ENCODE measurements at places on chromosomes 4 and X. TPM values are rescaled to one million over a fixed set of nuclear protein-coding genes. Genes with fewer than 3 reads are reported as not detected.

The ADH7 gene
- not detected for total RNA-seq

The ATOH1 gene
- total RNA-seq: not detected

The FAM47A gene
- not detected for total RNA-seq

The RRAGB gene
- total RNA-seq: 30.3 TPM

The MOB1B gene
- total RNA-seq: 26.0 TPM

The CENPE gene
- 5.7 TPM for total RNA-seq

The SMIM43 gene
- total RNA-seq: not detected

The MRFAP1 gene
- 312 TPM for total RNA-seq

The GPRASP1 gene
- 3.5 TPM for total RNA-seq

The RBM47 gene
- 0.11 TPM for total RNA-seq

The NOX1 gene
- not detected for total RNA-seq

The TEX13B gene
- total RNA-seq: not detected

The PPEF2 gene
- not detected for total RNA-seq

The SPANXN3 gene
- total RNA-seq: not detected

The KLHL13 gene
- not detected for total RNA-seq

The PABPC1L2B gene
- not detected for total RNA-seq

The AR gene
- total RNA-seq: 10.2 TPM

The GAGE13 gene
- not detected for total RNA-seq

The SASH3 gene
- total RNA-seq: not detected

The BRS3 gene
- total RNA-seq: not detected

The FBXW7 gene
- total RNA-seq: 21.5 TPM

The NUDT10 gene
- 0.59 TPM for total RNA-seq

The SYP gene
- 1.5 TPM for total RNA-seq

The POU4F2 gene
- not detected for total RNA-seq

The SMIM10 gene
- total RNA-seq: 3.3 TPM

The EDA gene
- not detected for total RNA-seq

The LRP2BP gene
- total RNA-seq: 0.31 TPM

The CSN1S1 gene
- not detected for total RNA-seq

The MGARP gene
- total RNA-seq: 5.2 TPM

The LONRF3 gene
- total RNA-seq: not detected

The UNC5C gene
- 0.70 TPM for total RNA-seq

The ADH1B gene
- total RNA-seq: 5.7 TPM

The DRD5 gene
- total RNA-seq: not detected

Data from osteocyte (in vitro differentiated cells).